ENCODE measurements at places on chromosomes 7 and 10.

GRCh38 chr10:15821046-15821683 lies 39.1 kb downstream of the MINDY3 start:
- no peaks in the 10 kb centered on the region for H3K27me3 ChIP-seq
- H3K4me1 ChIP-seq, result no peaks in the 10 kb centered on the region
- no peak for DNase-seq
- peaks cover 6% of the 10 kb centered on the region for H3K36me3 ChIP-seq
- no peak overlapping the region for H3K27ac ChIP-seq

- no peak overlapping the region for H3K27ac ChIP-seq
- no peak for DNase-seq
- H3K27me3 ChIP-seq, result no peaks in the 10 kb centered on the region
- H3K36me3 ChIP-seq, result no peaks in the 10 kb centered on the region
Measured at GRCh38 chr7:127189074-127189473, 63.7 kb downstream of the GRM8 start.

DNA sequence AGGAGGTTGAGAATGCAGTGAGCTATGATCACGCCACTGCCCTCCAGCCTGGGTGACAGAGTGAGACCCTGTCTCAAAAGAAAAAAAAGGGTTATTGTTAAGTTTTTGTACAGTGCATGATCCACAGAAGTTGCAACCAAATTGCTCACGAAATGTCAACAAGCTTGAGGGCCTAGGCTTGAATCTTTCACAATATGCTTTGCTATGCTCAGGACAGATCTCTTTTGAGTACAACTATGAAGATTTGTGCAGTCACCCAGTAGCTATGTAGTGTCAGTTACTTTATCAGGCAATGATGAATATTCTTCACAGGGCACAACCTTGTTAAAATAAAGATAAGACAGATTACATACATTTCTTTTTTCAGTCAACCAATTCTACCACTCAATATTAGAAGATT lies 109.2 kb downstream of the PRTFDC1 start:
- DNase-seq, result no peak
- H3K36me3 ChIP-seq, result no peaks in the 10 kb centered on the region
- no peak overlapping the region for H3K4me3 ChIP-seq
- H3K27ac ChIP-seq, result no peak overlapping the region
- no peaks in the 10 kb centered on the region for H3K27me3 ChIP-seq

DNA sequence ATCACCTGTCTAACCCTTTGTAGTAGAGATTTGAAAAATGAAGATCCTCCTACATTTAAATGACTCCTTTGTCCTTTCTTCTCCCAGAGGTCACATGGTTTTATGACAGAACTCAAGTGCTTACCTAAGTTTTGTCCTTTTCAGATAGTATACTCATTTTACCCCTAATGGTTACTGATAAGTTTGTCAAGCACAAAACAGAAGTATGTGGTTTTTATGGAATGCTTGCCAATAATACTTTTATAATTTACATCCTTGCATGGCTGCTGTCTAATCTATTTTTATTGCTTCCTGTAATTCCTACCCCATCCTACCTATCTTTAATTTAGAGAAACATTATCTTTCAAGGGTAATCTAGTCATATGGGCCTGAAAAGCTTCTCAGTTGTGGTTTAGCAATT lies 37.5 kb downstream of the HELLS start:
- H3K4me3 ChIP-seq, result no peak overlapping the region
- no peaks in the 10 kb centered on the region for H3K36me3 ChIP-seq
- H3K27me3 ChIP-seq, result no peaks in the 10 kb centered on the region

- no peaks in the 10 kb centered on the region for H3K27me3 ChIP-seq
- no peaks in the 10 kb centered on the region for H3K36me3 ChIP-seq
- DNase-seq, result no peak
- no peak overlapping the region for H3K27ac ChIP-seq
- H3K4me1 ChIP-seq, result no peaks in the 10 kb centered on the region
Measured at GRCh38 chr10:118903251-118903650, 126.3 kb upstream of the NANOS1 start.

DNA sequence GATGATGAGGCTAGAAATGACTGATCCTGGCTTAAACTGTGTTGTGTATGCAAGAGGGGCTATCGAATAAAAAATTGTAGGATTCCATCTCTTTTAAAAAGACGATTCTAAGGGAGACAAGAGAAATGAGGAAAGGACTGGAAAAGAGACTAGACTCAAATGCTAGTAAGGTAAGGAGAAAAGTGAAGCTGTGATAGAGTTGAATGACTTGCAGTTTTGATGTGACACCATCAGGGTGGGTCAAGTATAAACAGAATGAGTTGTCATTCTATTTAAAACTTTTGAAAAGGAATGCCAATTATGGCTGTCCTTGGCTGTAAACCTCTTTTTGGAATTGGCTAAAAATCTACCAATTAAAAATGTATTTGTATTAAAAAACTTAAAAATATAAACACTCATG lies 184.5 kb upstream of the PHF14 start:
- H3K27me3 ChIP-seq, result no peaks in the 10 kb centered on the region
- no peaks in the 10 kb centered on the region for H3K4me1 ChIP-seq
- H3K4me3 ChIP-seq, result no peak overlapping the region

DNA sequence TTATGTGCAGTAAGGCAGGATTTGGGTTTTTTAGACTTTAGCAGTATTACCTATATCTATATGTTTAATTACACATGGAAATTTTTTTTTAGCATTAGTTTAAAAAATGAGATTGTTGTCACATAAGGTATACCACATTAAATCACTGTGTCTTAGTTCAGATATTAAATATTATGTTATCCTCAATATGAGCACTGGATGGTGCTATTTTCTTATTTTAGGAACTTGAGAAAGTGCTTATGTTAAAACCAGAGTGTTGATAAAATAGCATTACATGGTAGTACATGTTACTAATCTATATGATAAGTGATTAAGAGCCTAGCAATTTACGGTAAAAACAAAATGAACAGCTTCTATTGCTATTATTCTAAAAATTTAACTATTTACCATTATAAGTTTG lies 28.8 kb downstream of the MIOS start:
- no peak overlapping the region for H3K27ac ChIP-seq
- no peaks in the 10 kb centered on the region for H3K36me3 ChIP-seq
- no peak overlapping the region for H3K4me3 ChIP-seq
- DNase-seq, result peak; percentile 33
- H3K4me1 ChIP-seq, result no peaks in the 10 kb centered on the region
- no peaks in the 10 kb centered on the region for H3K27me3 ChIP-seq

Data from CD4-positive, alpha-beta memory T cell (primary cell).